ENCODE measurements at places on chromosomes 6 and 20.

DNA sequence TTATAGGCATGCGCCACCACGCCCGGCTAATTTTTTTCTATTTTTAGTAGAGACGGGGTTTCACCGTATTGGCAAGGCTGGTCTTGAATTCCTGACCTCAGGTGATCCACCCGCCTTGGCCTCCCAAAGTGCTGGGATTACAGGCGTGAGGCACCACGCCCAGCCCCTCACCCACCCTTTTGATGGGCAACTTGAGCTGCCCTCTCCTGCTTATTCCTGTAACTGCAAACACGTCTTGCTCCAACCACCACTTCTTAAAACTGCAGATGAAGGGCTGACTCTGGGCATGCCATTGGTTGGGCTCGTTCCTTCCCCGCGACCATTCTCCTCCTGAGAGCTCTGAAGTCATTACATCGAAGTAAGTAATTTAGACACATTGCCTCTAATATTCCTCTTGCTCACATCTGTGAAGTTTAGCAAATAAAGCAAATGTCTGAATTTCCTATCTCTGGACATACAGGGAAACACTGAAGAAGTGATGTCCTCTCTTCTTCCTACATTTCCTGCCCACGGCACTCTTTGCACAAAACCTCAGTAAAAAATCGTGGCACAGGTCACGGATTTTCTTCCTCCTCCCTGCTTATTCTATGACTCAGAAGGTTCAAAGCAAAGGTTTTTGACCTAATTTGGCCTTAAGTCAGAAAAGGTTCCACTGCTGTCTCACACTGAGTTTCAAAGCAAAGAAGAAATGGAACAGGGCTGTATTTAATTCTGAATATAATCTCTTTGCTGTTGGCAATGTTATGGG, 117.5 kb downstream of the GMPR start:
- no peak for DNase-seq

DNA sequence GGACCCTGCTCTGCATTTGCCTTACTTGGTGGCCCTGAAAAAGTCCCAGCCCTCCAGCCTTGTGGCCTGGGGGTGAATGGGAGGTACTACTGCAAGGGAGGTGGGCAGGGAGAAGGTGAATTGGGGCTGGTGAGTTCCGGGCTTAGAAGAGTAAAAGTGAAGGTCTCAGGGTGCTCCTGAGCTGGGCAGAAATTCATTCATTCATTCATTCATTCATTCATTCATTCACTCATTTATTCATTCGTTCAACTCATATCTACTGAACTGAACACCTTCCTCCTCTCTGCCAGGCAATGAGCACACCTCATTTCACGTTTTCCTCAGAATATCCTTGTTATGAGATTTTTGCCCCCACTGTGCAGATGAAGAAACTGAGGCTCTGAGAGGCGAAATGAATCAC, 6.7 kb upstream of the DLGAP4 start:
- no peak for DNase-seq

DNA sequence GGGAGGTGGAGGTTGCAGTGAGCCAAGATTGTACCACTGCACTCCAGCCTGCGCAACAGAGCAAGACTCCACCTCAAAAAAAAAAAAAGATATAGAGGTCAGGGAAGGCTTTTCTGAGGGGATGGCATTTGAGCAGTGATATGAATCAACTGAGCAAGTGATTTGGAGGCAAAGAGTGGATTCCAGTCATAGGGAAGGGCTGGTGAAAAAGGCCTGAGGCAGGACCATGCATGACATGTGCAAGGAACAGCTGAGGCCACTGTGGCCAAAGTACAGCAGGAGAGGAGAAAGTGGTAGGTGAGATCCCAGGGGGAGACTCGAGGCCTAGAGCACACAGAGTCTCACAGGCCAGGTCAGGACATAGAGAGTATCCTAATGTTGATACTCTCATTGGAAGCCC, 20.1 kb upstream of the PTPRT start:
- DNase-seq: no peak

- no peak for DNase-seq
Measured at GRCh38 chr20:58888103-58888502, 35.6 kb downstream of the GNAS start.

DNA sequence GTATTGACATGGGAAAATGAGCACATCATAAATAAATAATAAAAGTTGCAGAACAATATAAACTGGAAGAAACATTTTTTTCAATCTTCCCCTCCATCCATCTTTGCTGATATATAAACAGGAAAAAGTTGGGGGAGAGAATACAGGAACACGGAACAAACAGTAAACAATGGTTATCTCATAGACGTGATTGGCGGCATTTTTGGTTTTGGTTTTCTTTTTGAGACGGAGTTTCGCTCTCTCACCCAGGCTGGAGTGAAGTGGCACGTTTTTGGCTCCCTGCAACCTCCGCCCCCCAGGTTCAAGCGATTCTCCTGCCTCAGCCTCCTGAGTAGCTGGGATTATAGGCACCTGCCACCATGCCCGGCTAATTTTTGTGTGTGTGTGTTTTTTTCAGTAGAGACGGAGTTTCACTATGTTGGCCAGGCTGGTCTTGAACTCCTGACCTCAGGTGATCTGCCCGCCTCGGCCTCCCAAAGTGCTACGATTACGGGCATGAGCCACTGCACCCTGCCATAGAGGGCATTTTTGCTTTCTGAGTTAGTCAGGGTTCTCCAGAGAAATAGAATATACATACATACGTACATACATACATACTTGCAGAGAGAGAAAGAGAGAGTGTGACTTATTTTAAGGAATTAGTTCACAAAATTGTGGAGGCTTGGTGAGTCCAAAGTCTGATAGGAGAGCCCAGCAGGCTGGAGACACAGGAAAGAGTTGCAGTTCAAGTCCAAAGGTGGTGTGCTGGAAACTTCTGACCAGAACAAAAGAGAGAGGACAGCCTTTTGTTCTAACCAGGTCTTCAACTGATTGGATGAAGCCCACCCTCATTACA, 22.6 kb downstream of the GNL1 start:
- DNase-seq: no peak

DNA sequence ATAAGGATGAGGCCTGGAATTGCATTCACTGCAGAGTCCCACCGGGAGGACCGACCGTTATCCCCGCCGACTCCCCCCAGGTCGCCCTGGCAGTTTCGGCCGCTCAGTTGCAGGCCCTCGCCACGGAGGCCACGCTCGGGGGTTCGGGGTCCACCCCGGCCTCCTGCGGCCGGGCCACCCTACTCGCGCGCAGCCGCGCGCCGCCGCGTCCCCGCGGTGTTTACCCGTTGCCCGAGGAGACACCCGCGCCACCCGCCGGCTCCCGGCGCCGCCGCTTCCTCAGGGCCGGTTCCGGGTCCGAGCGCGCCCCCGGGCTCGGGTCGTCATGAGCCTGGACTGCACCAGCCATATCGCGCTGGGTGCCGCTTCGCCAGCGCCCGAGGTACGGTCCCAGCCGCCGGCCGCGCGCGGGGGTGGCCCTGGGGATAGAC, at the start of gene CCDC170:
Gene CCDC170 (plus strand): TSS at position 214 of the 431 bp plus-strand sequence. CDS start 112 bp downstream, at position 326.
- no peak for DNase-seq

GRCh38 chr20:59690976-59691375, 86.6 kb downstream of the PHACTR3 start:
- no peak for DNase-seq

- no peak for DNase-seq
Measured at GRCh38 chr6:35900448-35900847, 20.4 kb downstream of the SRPK1 start.

GRCh38 chr6:87826424-87826823, 124.4 kb upstream of the AKIRIN2 start:
- DNase-seq: no peak

DNA sequence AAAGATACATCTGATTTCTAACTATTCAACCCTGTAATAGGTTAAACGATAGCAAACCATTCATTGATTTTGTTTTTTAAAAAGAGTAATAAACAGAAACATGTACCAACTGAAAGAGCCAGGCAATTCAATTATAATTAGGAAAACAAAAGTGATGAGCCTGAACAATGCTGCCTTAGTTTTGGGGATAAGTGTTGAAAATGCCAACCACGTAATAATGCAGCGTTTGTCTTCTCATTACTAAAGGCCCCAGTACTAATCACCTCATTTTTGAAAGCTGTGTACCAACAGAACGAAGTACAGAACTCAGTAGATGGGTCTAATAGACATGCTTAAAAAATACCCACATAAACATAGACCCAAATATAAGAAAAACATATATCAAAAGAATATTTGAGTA, 663.6 kb upstream of the CHD6 start:
- no peak for DNase-seq

GRCh38 chr6:111024681-111025080, 42.8 kb downstream of the RPF2 start:
- no peak for DNase-seq

GRCh38 chr20:49534255-49534712, 33.7 kb downstream of the PTGIS start:
- peak; percentile 13 for DNase-seq

- DNase-seq: no peak
Measured at GRCh38 chr6:14822012-14822553, 423.8 kb upstream of the JARID2 start.

DNA sequence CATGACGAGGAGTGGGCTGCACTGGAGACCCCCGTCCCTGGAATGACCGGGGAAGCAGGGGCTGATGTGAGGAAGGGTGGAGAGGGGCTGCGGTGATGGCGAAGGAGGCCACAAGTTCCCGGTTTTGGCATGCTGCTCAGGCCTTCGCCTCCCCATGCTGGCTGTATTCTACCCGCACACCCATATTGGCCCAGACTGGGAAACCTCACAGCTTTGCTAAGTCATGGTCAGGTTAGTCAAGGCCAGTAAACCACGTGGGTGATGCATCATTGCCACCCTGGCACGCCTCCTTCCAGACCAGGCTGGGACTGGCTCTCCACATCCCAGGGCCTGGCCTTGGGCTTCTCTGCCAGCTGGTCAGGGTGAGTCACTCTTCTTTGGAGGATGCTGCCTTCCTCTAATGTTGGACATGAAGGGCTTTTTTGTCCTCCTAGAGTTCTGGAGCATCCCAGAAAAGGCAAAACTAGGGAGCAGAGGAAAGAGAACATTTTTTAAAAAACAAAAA, 53.8 kb downstream of the PCNA start:
- no peak for DNase-seq

DNA sequence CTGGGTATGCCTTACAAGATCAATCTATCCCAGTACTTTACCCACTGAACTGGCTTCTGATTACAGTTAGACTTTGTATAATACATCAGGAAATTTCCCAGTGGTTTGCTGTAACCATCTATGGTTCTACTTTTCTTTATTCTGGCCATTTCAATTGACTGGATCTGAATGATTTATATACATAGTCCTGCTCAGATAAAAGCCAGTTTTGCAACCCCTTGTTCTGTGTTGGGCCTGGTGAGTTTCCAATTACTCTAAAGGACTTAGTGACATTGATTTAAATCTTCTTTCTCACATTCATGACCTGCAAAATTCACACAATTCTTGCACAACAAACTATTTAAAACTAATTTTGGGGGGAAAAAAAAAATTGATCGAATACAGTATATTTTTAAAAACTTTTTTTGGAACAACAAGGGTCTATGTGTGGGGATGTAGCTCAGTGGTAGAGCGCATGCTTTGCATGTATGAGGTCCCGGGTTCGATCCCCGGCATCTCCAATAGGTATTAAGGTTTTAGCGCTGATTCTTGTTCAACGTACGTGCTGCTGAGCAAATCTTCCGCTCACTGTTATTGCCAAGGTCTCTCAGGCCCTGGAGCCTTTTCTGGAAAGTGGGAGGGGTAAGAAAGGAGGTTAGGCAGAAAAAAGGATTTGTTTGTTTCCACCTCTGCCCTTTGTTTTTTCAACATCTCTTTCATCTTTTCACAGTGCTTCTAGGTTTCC, 117.5 kb downstream of the GPX5 start:
- DNase-seq: no peak

DNA sequence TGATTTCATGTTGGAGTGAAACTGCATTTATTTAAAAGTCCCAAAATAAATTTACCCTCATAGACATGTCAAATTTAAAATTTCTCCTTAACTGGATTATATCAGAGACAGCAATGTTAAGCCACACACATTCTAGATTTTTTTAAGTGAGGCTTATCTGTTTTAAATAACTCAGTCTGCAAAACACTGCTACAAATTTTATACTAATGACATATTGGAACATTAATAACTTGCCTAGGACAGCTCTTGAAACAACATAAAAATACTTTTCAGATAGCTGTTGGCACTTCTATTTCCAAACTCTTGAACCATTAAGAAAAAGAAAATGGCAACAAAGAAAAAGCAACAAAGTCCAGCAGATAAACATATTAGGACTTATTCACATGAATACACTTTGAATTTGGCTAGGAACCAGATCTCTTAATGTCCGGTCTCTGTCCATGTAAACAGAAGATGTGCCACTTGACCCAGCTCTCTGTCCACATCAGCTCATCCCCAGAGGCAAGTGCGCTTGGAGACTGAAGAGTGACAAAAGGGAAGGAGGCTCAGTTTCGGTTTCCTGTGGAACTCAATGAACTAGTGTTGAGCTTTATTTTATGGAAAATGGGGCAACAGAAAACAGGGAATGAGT, 219.3 kb upstream of the THBS2 start:
- DNase-seq: no peak

DNA sequence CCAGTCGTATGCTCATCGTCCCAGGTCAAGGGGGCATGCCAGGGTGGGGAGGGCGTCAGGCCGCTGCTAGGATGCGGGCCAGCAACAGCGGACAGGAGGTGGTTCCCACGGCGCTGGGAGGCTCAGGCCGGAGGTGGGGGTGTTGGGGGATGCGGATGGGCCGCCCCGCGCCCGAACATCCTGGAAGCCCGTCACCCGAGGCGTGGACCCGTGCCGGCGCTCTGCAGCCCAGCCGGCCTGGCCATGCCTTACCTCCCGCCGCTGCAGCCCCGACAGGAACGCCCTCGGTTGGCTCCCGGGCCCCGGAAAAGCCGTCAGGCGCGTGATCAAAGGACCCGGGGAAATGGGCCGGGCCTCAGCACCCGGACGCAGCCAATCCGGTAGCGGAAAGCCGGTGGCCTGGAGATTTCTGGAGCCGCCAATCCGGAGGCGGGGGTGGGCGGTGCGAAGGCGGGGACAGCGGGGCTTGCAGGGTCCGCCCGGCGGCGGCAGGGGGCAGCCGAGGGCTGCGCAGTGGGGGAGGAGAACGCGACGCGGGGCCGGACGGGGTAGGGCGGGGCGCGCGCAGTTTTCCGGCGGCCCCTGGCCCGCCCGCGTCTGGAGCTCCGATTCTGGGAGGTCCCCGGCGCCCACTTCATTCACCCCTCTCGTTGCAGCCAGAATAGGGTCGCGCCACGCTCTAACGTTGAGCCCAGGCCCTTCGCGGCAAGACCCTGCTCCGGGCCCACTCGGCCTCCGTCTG, at the start of gene SMIM29:
Gene SMIM29 (minus strand): TSS at position 280 of the 742 bp plus-strand sequence. CDS start 1,215 bp downstream, outside the sequence.
- peak; percentile 43 for DNase-seq

DNA sequence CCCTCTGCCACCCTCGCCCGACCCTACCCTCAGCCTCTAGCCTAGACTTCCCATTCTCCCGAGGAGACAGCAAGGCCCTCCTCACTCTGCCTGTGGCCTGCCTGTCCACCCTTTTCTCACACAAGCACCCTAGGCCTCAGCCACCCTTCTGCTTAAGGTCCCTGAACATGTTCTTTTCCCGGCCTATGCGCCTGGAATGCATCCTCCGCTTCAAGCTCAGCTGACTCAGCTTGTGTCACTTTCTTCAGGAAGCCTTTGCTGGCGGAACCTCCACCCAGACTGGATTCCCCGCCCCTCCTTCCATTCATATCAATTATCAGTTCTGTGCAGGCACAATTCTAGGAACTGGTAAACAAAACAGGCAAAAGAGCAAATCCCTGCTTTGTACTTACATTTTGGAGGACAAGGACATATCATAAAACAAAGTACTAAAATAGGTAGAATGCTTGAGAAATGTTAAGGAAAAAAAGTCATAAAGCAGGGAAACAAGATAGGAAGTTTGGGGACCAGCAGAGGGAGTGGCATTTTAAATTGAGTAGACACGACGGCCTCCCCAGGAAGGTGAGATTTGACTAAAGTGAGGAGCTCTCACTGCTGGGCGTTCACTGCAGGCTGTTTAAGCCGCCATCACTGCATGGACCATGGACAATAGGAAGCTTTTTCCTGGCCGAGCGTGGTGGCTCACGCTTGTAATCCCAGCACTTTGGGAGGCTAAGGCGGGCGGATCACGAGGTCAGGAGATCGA, 17.9 kb upstream of the SNHG17 start:
- DNase-seq: no peak
